ENCODE measurements at places on chromosomes 16 and 17. TPM values are rescaled to one million over a fixed set of nuclear protein-coding genes. Genes with fewer than 3 reads are reported as not detected.

The TPSD1 gene
- polyA plus RNA-seq: not detected

- no peak for DNase-seq
Measured at GRCh38 chr17:66777689-66778225, 57.2 kb upstream of the CACNG5 start.

DNA sequence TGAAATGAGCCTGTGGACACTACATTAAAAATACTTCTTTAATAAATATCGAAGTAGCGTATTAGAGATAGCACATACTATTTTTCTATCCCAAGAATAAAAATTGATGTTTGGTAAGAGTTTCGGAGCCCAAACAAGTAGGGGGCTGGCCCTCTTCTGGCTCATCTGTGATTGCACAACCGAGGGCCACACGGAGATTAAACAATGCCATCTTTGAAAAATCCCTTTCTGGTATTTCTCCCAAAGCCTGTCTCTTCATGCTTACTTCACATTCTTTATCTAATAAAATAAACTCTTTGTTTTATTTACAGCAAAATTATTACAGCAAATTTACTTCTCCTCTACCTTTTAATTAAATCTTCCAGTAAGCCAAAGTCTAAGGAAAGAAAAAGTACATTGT is 9.6 kb upstream of the MYH11 start:
- no peak for DNase-seq

- no peak for DNase-seq
Measured at GRCh38 chr16:66691234-66691633, 5.3 kb downstream of the CMTM4 start.

The CRLF3 gene
- 17.4 TPM for polyA plus RNA-seq

GRCh38 chr17:36686123-36686669 is 84.8 kb downstream of the MRM1 start:
- DNase-seq: no peak

GRCh38 chr16:77277571-77277970 is 78.4 kb downstream of the SYCE1L start:
- no peak for DNase-seq

- DNase-seq: no peak
Measured at GRCh38 chr17:1890758-1891450, 61.1 kb downstream of the RPA1 start.

- DNase-seq: no peak
Measured at GRCh38 chr16:14018851-14019250, 52.3 kb upstream of the MRTFB start.

The TOP2A gene
- 241 TPM for polyA plus RNA-seq

- DNase-seq: no peak
Measured at GRCh38 chr17:79220201-79220712, 145.6 kb downstream of the ENGASE start.

The PRR35 gene
- polyA plus RNA-seq: 0.10 TPM

The SLC47A1 gene
- 20.4 TPM for polyA plus RNA-seq

DNA sequence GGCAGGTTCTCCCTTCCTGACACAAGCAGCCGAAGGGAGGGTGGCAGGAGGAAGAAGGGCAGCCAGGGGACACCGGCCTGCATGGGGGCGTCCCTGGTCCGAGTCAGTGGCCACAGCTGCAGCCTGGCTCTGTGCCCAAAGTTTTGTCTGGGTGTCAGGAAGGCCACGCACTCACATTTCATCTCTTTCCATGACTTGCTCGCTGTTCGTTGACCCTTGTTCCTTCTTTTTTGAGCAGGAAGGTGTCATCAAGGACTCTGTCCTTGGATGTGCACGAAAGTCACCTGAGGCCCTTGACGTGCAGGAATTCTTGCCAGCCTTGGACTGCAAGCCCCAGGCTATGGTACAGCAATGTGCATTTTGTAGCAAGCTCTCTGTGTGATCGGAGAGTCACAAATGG is 93.3 kb downstream of the TNFRSF13B start:
- DNase-seq: no peak

DNA sequence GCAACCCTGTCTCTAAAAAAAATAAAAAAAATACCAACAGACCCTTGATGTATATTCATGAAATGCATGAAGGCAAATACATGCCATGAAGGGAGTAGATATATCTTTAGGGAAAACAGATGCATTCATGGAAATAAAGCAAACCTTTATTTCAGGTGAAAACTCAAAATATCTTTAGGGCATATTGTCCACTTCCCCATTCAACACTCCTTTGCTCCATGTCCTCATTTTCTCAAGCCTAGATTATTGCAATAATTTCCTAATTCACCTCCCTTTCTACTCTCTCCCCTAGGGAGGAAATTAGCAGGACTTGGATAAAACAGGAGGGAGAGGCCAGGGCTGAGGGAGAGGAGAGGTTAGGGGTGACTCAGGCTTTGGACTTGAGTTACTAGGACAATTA is 5.7 kb upstream of the VPS25 start:
- DNase-seq: no peak

The CANT1 gene
- polyA plus RNA-seq: 63.4 TPM

DNA sequence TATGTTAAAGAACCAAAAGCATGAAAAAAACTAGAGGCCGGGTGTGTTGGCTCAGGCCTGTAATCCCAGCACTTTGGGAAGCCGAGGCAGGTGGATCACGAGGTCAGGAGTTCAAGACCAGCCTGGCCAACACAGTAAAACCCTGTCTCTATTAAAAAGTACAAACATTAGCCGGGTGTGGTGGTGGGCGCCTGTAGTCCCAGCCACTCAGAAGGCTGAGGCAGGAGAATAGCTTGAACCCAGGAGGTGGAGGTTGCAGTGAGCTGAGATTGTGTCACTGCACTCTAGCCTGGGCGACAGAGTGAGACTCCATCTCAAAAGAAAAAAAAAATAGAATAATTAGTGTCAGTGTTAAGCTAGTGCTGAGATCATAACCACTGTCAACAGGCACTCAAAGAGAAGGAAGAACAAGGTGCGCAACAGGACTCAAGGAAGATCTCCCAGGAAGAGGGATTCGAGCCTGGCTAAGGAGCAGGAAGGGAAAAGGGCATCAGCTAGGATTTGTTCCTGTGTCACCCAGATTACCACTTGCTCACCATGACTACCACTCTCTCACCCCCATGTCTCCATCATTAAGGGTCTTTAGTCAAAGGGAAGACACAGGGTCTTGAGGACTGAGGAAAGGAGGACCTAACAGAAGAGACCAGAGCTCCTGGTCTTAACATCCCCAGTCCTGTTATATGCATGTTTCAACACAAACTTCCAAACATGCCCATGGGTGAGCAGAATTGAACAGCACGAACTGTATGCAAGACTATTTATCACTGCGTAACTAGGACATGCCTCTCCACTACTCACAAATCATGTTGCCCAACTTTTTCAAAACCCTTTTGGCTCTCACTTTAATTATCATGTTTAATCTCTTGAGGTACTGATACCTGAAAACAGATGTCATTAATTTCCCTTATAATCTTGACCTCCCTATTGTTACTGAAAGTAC is 88.3 kb upstream of the PLEKHM1 start:
- peak; percentile 21 for DNase-seq

The KRTAP16-1 gene
- not detected for polyA plus RNA-seq

The SPIRE2 gene
- polyA plus RNA-seq: 8.2 TPM

The CD300E gene
- polyA plus RNA-seq: not detected

The KLHL11 gene
- 3.1 TPM for polyA plus RNA-seq

The RNF227 gene
- polyA plus RNA-seq: 4.1 TPM

The LLGL2 gene
- polyA plus RNA-seq: 35.0 TPM

GRCh38 chr16:56929639-56930038 is 2.3 kb upstream of the HERPUD1 start:
- no peak for DNase-seq

DNA sequence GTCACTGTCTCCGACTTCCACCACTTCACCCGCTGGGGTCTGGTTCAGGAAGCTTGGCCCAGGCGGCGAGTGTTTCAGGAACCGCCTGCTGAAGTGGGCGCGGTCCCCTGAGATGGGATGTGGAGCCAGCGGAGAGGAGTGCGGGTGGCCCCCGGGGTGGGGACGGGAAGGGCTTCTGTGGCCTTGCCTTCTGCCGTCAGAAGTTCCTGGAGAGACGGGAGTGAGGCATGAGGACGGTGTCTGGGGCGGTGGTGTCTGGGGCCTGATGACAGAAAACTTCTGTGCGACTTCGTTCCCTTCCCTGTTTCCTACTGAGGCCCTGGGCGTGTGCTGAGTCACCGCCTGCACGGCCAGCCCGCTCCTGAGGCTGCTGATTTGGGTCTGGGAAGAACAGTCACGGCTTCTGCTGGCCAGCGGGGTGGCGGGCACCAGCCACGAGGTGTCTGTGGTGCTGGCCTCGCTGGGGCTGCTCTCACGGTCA is 12.3 kb upstream of the NLRC3 start:
- no peak for DNase-seq

DNA sequence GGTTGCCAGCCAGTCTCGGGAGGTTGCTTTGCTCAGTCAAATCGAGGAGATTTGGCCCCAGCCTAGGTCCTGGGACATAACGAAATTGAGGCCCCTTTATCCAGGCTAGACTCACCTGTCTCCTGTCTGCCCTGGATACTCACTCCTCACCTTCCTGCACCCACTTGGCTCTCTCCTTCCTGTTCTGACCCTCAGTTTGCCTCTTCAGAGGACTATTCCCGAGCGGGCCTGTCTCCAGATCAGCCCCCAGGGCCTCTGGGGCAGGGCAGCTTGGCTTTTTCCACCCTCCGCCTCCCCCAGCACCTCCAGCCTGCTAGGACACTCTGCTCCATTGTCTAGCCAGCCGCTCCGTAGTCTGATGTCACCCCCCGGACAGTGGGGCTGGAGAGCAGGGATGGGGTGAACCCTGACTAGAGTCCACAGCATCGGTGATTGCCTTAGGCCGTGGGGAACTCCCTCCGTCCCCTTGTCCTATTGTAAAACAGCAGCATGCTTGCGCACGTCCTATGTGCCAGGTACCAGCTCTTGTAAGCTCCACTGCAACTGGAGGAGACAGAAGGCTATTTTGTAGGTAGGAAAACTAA is 8.8 kb downstream of the WFIKKN2 start:
- DNase-seq: no peak

- DNase-seq: no peak
Measured at GRCh38 chr16:57479205-57479975, 6.9 kb downstream of the DOK4 start.

- no peak for DNase-seq
Measured at GRCh38 chr17:55154101-55154500, 110.7 kb upstream of the HLF start.

All from A549 (cell line).